ENCODE measurements at places on chromosomes 1 and 21. TPM values are rescaled to one million over a fixed set of nuclear protein-coding genes. Genes with fewer than 3 reads are reported as not detected.
A peak's percentile ranks its signal among the peaks of the same experiment; 100 is the strongest.

DNA sequence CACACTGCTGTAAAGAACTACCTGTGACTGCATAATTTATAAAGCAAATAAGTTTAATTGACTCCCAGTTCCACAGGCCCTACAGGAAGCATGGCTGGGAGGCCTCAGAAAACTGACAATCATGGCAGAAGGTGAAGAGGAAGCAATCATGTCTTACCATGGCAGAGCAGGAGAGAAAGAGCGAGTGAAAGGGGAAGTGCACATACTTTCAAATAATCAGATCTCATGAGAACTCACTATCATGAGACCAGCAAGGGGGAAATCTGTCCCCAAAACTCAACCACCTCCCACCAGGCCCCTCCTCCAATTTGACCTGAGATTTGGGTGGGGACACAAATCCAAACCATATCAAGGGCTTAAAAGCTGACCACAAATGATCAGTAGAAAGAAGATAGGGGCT lies 493.2 kb downstream of the PTPRC start:
- DNase-seq, result no peak

DNA sequence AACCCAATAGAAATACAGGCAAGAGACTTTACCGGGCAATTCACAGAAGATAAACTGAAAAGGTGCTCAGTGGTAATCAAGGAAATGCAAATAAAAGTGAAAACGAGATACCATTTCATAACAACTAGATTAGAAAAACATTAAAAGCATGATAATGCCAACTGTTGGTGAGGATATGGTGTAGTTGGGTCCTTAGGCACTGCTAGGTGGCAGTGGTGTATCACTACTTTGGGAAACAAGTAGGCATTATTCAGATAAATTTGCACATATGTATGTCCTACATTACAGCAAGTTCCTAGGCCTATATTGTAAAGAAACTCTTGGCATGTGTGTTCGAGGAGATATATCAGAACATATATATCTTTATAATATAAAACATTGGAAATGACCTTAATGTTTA lies 31.0 kb downstream of the AZIN2 start:
- peak; percentile 54 for DNase-seq

DNA sequence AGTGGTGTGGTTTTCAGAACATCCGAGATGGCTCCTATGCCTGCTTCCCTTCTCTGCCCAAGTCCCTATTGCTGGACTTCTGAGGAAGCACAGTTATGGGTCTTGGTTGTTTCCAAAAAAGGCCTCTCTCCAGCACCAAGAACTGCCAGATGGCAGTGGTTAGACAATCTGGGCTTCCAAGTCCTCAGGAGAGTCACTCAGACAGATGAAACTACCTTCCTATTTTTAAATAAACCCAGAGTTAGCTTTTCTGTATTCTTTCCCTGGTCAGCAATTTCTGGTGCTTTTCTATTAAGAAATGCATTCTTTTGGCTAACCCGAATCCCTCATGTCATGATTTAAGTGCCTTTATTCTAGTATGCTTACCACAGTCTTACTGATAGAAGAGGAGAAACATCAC lies 245.9 kb downstream of the PRDM2 start:
- DNase-seq, result no peak

DNA sequence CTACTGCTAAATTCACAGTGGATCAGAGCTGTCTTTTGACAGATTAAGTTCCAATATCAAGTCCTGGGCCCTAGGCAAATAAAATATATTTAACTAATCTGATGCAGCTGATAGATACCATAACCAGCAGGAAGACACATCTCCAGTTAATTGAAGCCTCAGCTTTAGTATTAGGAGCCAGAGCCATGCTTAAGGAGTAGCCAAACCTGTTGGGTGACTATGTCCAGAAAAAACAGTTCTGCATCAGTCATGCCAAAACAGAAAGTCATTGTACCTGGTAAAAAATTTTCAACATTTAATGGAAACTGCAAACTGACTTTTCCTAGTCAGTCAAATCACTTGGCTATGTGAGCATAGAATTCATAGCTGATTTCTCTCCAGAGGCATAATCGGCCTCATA lies 200.5 kb upstream of the RUNX1 start:
- no peak for DNase-seq

HSD3B1 gene
- total RNA-seq, result not detected

DNA sequence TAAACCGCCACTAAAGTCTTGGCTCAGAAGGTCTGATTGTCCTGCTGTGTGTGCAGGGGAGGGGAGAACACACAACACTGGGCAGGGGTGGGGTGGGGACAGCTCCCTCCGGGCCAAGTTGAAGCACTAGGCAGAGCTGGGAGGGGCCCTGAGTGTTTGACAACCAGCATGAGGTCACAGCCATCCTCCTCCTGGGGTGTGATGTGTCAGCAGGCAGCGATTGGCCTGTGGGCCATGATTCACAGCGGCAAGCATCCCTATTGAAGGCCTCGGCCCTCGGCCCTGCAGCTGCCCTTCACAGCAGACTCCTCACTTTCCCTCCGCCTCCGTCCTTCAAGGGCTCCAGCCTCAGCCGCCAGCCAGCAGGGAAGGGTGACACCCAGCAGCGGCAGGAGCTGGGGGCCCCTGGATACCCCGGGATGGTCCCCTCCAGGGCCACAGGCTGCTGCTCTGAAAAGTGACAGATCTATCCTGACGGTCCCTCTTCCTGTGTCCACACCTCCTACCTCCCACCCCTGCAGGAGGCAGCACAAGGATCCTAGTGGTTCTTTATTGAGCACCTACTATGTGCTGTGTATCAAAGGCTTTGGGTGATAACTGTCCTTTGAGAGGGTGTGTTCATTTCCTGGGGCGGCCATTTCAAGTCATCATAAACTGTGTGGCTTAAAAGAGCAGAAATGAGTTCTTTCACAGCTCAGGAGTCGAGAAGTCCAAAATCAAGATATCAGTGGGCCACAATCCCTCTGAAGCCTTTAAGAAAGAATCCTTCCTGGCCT lies 66.0 kb upstream of the SLC25A33 start:
- DNase-seq, result peak; percentile 46

- DNase-seq, result no peak
Observed at GRCh38 chr1:226644541-226645176, 94.4 kb downstream of the ITPKB start.

- DNase-seq, result no peak
Observed at GRCh38 chr1:117312453-117313138, 54.7 kb upstream of the MAN1A2 start.

GRCh38 chr21:17711896-17712295 lies 99.2 kb upstream of the BTG3 start:
- no peak for DNase-seq

- no peak for DNase-seq
Observed at GRCh38 chr1:156765666-156766065, 1.7 kb upstream of the PRCC start.

LCE3E gene
- not detected for total RNA-seq

TTC22 gene
- total RNA-seq, result 65.2 TPM

DNA sequence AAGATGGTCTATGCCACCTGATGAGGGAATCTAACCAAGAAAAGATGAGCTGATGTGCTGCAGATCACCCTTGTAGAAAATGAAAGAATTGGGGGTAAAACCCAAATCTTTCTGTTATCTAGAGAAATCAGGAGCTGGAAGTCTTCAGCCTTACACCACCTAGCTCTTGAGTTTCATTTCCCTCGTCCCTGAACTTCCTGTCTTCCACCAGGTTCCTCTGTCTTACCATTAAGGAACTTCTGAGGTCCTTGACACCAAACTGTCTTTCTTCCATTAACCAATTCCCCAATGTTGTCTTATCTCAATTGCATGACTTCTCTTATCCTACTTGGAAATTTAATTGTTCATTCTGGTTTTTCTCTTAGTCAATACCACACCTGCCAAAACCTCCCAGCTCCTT lies 31.5 kb downstream of the LPAR3 start:
- DNase-seq, result no peak

GRCh38 chr1:151820940-151821339 lies 10.7 kb downstream of the RORC start:
- DNase-seq, result no peak

DNA sequence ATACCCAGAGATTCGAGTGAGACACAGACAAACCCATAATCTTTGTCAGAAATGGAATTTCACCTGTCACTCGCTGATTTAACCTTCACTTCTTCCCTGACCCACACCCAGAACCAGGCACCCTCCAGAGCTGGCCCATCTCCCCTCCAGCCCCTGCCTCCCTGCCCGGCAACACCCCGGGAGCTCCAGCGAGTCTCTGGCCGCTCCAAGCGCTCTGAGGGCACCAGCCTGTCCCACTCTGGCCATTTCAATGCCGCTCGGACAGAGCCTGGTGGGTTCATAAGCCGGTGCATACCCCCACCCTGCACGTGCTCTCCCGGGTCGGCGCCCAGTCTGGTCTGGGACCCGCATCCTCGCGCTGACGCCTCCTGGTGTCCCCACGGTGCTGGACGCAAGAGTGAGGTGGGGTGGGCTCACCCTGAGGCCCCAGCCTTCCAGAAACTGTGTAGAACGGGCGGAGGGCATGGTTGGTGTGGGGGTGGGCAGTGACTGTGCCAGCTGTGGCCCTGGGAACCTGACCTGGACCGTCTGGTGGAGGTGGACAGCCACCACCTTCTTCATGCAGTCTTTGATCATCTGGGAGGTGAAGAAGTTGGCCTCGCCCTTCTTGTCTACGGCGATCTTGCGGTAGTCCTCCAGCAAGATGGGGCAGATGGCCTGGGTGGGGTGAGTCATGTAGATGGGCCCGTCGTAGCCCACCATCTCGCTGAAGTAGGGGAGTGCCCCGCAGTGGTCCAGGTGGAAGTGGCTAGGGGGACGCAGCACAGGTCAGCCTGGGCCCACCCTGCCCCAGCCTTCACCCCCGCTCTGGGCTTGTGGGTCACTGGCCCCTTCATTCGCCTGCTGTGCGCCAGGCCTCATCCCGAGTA lies 5.4 kb downstream of the INTS11 start:
- DNase-seq, result no peak

GRCh38 chr1:206900149-206900548 lies 2.9 kb downstream of the IL24 start:
- DNase-seq, result no peak

DNA sequence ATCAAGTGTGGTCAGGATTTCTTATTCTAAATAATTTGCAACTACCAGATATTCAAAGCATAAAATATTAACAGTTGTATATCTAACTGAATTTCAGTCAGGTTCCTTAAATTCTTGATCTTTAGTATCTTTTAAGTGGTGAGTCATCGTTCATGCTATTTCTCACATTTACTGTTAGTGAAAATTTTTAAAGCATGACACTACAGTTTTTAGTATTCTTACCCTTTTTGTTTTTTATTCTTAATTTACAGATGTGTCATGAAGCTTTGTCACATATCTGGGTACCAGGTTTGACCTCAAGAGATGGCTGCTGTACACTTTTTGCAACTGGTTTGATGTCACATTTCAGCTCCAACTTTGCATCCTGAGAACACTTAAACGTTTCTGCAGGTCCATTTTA lies 12.7 kb downstream of the AKIRIN1 start:
- DNase-seq, result no peak

- DNase-seq, result peak; percentile 36
Observed at GRCh38 chr1:26012864-26013263, 8.7 kb upstream of the EXTL1 start.

DNA sequence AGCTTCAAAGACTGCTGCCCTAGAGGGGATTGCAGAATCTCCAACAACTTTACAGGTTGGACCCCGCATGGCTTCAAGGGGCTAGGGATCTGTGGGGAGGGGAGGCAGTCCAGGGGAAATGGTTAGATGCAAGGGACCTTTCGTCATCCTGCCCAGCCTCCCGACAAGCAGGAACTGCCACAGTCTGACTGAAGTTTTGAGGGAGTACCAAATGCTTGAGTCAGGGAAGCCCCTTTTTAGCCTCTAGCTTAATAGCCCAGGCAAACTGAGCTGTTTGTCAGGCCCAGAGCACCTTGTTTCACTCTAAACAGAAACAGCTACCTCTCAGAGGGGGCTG lies 1.1 kb downstream of the TOR3A start:
- DNase-seq, result peak; percentile 45

OR10J1 gene
- total RNA-seq, result not detected

- no peak for DNase-seq
Observed at GRCh38 chr1:163781146-163781545, 459.4 kb downstream of the NUF2 start.

ST6GALNAC3 gene
- total RNA-seq, result not detected

GATAD2B gene
- 18.1 TPM for total RNA-seq

OVAAL gene
- not detected for total RNA-seq

ADAMTS5 gene
- 4.5 TPM for total RNA-seq

GRCh38 chr1:184237588-184237987 lies 149.2 kb upstream of the C1orf21 start:
- DNase-seq, result no peak

DNA sequence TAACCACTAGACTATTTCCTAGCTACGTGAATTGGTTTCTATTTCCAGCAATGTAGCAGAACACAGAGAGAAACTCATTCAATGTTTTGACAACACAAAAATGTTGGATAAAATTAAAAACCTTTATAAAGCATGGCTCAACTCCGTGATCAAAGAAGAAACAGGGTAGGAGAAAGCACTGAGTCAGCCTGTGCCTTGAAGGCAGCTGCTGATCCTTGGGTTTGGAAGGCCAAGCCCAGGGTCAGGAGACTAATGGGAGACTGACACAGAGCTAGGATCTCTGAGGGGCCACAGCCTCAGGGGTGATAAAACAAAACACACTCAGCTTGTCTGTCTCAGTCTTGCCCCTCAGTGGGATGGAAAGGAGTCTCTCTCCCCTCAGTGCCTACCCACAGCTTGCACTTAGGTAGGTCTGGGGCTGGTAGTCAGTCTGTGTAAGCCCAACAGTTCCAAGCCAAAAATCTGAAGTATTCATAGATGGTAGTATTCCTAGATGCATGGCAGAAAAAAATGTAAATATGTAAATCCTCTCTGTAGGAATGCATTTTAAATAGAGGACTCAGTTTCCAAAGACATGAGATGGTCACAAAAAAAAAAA lies 53.3 kb downstream of the B3GALNT2 start:
- no peak for DNase-seq

- DNase-seq, result no peak
Observed at GRCh38 chr1:5650283-5651026, 341.8 kb downstream of the NPHP4 start.

ATP1A2 gene
- 10.1 TPM for total RNA-seq

GRCh38 chr1:73930293-73930692 lies 267.7 kb downstream of the LRRIQ3 start:
- DNase-seq, result no peak

DNA sequence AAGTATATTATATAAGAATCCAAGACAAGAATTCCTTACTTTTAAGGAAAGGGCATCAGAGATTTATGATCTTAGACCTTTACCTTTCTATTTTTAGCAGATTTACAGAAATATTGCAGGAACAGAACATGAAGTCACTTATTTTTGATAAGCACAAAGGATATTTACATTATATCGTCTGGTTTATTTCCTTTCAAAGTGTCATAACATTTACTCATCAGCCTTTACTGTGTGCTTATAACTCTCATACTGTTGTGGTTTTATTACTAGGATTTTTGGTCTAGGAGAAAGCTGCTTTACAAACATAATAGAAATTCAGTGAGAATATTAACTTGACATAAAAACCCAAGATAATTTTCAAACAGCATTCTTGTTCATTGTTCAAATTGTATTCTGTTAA lies 47.6 kb downstream of the APP start:
- DNase-seq, result no peak

DNA sequence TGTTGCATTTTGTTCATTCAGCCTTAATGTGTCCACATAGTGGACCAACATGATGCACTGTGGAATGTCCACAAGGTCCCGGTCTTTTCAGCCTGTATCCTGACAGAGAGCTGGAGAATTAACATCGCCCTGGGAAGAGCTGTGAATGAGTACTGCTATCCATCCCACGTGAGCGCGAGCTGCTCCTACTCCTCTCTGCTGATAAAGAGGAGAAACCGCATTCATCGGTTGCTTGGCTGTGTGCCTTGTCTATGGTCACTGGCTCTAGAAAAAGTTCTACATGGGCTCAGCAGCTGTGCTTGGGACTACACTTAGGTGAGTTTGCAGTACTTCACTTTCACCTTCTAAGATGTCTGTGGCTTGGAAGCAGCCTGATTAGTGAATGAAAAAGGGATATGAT lies 31.1 kb upstream of the IGSF5 start:
- no peak for DNase-seq

Data from stomach (tissue), 19 donors.